ENCODE measurements at places on chromosomes 13 and 19.
A peak's percentile ranks its signal among the peaks of the same experiment; 100 is the strongest.

GRCh38 chr13:75372517-75372916 lies 109.5 kb downstream of the TBC1D4 start:
- DNase-seq = no peak

- DNase-seq = no peak
These were observed 202.3 kb upstream of the KLF12 start for GRCh38 chr13:74336546-74336945.

GRCh38 chr13:76754414-76754813 lies 131.8 kb downstream of the KCTD12 start:
- DNase-seq = no peak

DNA sequence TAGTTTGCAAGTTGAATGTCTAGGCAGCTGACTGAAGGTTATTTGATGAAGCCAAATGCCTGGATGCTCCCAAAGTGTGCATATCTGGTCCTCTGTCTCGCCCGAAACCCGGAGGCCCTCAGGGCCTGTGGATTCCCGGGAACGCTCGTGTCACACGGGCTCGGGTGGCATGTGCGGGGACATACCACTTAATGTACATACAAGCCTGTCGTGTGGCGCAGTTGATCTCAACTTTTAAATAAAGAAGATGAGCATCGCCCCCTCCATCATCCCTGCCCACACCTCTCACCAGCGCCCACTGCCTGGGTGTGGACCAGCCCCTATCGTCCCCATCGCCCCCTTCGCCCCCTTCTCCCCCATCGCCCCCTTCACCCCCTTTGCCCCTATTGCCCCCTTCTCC lies 33.9 kb downstream of the ATP11A start:
- no peak for DNase-seq

GRCh38 chr13:35473802-35474201 lies 2.7 kb downstream of the MAB21L1 start:
- no peak for DNase-seq

DNA sequence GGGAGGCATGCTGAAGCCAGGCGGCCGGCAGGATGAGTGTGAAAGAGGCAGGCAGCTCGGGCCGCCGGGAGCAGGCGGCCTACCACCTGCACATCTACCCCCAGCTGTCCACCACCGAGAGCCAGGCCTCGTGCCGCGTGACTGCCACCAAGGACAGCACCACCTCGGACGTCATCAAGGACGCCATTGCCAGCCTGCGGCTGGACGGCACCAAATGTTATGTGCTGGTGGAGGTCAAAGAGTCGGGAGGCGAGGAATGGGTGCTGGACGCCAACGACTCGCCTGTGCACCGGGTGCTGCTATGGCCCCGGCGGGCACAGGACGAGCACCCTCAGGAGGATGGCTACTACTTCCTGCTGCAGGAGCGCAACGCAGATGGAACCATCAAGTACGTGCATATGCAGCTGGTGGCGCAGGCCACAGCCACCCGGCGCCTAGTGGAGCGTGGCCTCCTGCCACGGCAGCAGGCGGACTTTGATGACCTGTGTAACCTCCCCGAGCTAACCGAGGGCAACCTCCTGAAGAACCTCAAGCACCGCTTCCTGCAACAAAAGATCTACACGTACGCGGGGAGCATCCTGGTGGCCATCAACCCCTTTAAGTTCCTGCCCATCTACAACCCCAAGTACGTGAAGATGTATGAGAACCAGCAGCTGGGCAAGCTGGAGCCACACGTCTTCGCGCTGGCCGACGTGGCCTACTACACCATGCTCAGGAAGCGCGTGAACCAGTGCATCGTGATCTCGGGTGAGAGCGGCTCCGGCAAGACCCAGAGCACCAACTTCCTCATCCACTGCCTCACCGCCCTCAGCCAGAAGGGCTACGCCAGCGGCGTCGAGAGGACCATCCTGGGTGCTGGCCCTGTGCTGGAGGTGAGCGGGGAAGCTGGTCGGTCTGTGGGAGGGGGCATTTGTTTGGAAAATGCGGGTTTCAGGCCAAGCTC lies 26.4 kb downstream of the MYO9B start:
- DNase-seq = no peak

GRCh38 chr13:98529171-98529570 lies 47.7 kb downstream of the STK24 start:
- no peak for DNase-seq

- DNase-seq = no peak
These were observed 16.8 kb downstream of the ZNF586 start for GRCh38 chr19:57786286-57786685.

GRCh38 chr19:46480415-46480814 lies 9.1 kb upstream of the PNMA8A start:
- no peak for DNase-seq

DNA sequence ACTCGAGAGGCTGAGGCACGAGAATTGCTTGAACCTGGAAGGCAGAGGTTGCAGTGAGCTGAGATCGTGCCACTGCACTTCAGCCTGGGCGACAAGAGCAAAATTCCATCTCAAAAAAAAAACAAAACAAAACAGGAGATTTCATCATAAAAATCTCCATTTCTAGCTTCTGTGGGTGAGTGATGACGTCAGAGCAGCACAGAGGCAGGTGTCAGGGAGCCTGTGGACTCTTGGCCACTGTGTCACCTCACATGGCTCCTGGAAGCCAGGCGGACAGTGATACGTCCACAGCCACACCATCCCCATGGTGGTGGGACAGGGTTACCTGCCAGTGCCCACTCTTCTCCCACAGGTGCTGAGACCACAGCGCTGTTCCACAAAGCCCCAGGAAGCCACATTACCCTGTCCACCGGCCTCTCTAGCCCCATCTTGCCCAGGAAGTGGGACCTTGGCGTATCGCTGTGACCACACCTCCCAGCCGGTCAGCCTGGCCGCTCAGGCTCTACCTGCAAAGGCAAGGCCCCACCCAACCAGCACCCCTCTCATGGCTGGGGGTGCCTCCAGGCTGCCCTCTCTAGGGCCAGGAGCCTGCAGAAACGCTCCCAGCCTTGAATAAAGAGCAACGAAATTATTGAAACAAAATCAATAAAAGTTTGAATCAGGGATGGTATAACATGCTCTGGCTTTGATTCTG lies 2.5 kb upstream of the FXYD3 start:
- DNase-seq = no peak

DNA sequence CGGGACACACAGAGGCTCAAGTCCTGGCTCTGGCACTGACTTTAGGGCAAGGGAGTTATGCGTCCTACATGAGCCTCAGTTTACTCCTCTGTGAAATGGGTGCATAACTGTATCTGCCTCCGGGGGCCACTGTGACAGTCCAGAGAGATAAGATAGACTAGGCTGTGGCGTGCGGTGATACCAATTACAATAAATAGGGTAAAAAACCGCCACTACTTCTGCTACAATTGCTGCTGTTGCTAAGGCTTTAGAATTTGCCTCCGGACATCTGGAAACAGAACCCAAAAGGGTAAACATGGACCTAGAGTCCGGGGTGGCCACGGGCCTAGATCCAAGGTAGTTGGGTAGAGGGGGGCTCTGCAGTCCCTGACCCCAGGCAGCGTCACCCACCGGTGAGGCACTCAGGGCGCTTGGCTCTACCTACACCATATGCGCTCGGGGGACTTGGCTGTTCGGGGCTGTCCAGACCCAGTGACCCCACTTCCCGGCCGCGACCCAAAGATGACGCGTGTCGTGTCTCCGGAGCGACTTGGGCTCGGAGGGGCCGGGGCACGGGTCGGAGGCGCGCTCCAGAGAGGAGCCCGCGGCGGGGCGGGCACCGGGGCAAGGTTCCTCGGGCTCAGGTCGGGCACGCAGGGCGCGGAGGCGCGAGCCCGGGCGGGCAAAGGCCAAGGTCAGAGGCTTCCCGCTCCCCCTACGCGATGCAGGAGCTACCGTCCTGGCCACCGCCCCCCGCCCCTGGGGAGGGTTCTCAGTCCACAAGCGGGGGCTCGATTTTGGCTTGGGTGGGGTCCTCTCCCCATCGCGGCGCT lies 1.1 kb downstream of the INSR start:
- DNase-seq = no peak

- no peak for DNase-seq
These were observed 26.9 kb downstream of the CDK8 start for GRCh38 chr13:26280822-26281221.

DNA sequence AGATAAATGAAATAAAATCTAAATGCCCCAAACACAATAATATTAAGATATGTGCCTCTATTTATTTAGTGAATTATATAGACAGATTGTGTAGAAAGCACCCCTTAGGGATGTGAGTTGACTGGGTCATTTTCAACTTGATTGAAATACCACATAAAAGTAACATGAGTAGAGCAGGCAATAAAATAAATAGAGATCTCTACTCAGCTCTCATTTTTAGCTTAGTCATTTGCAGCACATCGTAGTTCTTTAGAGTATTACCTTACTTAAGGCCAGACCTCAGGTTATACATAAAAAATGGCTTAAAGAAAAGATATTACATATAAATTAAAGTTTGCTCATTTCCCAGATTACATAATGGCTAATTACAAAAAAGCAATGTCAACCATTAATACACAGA lies 1525.6 kb upstream of the PRR20A start:
- DNase-seq = no peak

DNA sequence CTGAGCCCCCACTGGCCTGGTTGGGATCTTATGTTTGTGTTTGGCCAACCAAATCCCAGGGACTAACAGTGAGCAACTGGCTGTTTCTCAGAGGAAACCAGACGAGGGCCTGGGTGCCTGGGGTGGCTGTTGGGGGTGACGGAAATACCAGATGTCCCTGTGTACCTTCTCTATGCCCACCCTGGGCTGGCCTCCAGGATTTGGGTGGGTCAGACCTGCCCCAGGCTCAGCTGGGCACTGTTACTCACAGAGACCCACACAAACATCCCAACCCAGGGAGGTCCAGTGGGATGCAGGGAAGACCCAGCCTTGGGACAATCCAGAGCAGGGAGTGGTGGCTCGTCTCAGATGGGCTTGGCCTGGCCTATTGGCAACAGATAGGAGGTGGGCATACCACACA lies 8.8 kb downstream of the ZSCAN22 start:
- DNase-seq = no peak

DNA sequence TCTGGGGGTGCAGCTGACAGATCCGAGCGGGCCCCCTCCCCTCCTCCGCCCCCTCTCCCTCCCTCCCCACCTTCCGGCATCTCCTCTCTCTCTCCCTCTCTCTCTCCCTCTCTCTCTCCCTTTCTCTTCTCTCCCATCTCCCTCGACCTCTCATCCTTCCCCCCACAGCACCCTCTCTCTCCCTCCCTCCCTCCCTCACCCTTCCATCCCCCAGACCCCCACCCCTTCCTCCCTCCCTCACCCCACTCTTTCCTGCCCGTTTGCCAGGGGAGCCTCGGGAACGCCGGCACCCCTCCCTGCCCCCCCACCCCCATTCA lies 666 bp downstream of the CELF5 start:
- no peak for DNase-seq

DNA sequence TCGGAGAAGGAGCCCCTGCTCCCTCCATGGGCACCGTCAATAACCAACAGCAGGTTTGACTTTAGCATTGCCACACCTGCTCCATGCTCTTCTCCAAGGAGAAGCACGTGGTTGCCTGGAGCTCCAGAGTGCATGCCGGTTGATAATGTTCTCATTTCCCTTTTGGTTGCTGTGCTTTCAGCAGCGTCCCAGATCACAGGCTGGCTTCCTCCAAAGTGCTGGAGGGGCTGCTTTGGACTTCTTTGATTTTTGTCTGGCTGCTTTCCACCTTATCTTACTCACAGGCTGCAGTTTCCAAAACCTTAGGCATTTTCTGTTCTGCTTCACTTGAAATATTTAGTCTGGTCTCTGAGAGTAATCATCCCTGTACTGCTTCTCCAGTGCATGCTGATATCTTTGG lies 123.8 kb upstream of the IRS2 start:
- no peak for DNase-seq

GRCh38 chr19:3125900-3126524 lies 9.8 kb upstream of the GNA15 start:
- DNase-seq = peak; percentile 77

DNA sequence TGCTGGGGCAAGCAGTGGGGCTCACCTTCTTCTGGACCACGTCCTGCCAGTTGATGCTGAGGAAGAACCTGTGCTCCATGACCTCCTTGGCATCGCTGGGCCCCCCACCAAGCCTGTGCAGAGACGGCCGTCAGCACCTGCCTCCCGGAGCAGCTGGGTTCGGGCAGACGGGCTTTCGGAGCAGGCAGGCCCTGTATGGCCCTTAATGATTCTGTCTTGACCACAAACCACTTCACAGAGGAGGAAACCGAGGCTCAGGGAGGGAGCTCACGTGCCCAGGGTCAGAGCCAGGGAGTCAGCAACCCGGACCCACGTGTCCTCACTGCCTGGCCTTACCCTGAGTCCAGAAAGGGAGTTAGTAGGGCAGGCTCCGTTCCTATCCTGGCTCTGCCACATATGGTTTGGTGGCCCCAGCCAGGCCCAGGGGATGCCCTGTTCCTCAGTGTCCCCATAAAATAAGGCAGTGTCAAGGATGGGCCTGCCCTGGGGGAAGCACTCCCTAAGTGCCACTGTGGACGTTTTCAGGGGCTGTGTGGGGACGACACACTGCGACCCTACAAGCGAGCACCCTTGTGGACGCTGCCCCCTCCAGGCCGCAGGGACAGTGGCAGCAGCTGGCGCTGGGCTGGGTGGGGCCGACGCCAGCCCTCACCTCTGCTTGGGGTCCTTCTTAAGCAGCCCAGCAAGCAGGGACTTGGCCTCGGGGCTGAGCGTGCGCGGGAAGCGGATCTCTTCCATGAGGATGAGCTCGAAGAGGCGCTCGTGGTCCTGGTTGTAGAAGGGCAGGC lies 8.9 kb upstream of the CCNP start:
- DNase-seq = no peak

GRCh38 chr19:47509973-47510372 lies 4.9 kb downstream of the NAPA start:
- no peak for DNase-seq

GRCh38 chr13:99913167-99913566 lies 58.4 kb downstream of the ZIC5 start:
- no peak for DNase-seq

DNA sequence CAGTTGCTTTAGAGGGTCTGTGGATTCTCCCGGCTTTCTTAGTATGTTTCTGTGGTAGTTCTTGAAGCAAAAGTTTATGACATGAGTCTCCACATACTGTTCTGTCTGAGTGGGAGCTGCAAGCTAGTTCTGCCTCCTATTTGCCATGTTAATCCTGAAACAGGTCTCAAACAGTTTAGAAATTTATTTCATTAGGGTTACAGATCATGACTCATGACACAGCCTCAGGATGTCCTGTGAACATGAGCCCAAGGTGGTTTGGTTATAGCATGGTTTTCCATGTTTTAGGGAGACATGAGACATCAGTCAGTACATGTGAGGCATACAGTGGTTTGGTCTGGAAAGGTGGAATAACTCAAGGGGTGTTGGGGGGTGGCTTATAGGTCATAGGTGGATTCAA lies 77.5 kb downstream of the FNDC3A start:
- DNase-seq = no peak

All from activated CD4-positive, CD25-positive, alpha-beta regulatory T cell (primary cell).